ENCODE measurements at places on chromosomes 7 and 10. TPM values are rescaled to one million over a fixed set of nuclear protein-coding genes. Genes with fewer than 3 reads are reported as not detected.
A peak's percentile ranks its signal among the peaks of the same experiment; 100 is the strongest.

- H3K27me3 ChIP-seq: no peaks in the 10 kb centered on the region
- no peak overlapping the region for H3K27ac ChIP-seq
- no peak for DNase-seq
- peaks cover 62% of the 10 kb centered on the region for H3K4me1 ChIP-seq
- no peak overlapping the region for H3K4me3 ChIP-seq
- H3K36me3 ChIP-seq: peaks cover 26% of the 10 kb centered on the region
These were observed 68.8 kb downstream of the OSBPL3 start for GRCh38 chr7:24911213-24911603.

DNA sequence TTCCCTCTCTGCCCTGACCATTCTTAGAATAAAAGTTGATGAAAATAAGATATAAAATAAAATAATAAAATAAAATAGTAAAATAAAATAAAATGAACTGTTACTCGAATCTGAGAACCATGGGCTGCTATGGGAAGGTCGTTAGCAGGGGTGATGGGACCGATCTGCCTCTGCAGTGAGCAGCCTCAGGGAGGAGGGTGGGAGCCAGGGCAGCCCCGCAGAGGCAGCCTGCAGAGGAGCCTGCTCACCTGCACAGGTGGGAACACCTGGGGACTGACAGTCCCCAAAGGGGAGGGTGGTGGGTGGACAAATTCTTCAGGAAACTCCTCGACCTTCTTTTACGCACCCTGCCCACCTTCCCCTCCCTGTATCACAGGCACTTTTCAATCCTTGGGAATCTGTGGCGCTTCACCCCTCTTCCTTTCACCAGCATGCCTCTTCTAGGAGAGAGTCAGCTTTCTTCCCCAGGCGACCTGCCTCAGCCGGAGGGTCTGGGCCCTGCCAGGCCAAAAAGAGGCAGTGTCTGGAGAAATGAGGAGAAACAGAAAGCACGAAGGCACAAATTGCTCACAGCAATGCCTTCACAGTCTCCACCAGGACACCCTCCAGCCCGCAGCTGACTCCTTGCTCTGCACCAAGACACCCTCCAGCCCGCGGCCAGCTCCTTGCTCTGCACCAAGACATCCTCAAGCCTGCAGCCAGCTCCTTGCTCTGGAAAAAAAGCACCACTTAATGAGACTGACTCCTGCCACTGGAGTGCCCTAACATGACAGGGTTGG, 368.4 kb upstream of the SHH start:
- H3K36me3 ChIP-seq: no peaks in the 10 kb centered on the region
- no peak for DNase-seq
- peaks cover 4% of the 10 kb centered on the region for H3K27me3 ChIP-seq
- H3K4me3 ChIP-seq: no peak overlapping the region
- H3K27ac ChIP-seq: no peak overlapping the region

- peaks cover 4% of the 10 kb centered on the region for H3K36me3 ChIP-seq
- H3K4me3 ChIP-seq: peak overlapping the region; percentile 81
- peak; percentile 43 for DNase-seq
- peaks cover 69% of the 10 kb centered on the region for H3K4me1 ChIP-seq
- H3K27me3 ChIP-seq: no peaks in the 10 kb centered on the region
These were observed 65.3 kb upstream of the ARID5B start for GRCh38 chr10:61835946-61836887.

GRCh38 chr10:58107506-58107905, 160.2 kb downstream of the IPMK start:
- H3K27me3 ChIP-seq: peaks cover 17% of the 10 kb centered on the region
- H3K4me1 ChIP-seq: peaks cover 17% of the 10 kb centered on the region
- H3K36me3 ChIP-seq: no peaks in the 10 kb centered on the region
- H3K27ac ChIP-seq: peak overlapping the region; percentile 44

DNA sequence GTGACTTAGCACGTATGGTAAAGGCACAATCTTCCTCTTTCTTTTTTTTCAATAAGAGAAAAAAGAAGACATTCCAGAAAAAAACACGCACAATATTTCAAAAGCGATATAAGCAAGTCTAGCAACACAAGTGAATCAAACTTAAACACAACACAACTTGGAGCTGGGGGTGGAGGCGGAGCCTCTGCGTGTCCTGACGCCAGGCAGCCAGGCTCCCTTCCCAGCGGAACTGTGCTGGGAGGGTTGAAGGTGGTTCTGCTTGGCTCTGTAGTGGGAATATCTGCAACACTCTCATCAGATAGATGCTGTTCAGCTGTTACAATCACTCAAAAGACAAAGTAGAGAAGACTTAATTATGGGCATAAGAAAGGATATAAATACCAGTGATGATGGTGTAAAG, 211.4 kb downstream of the WDR37 start:
- H3K27ac ChIP-seq: no peak overlapping the region
- H3K36me3 ChIP-seq: no peaks in the 10 kb centered on the region
- H3K4me1 ChIP-seq: no peaks in the 10 kb centered on the region
- DNase-seq: no peak

DNA sequence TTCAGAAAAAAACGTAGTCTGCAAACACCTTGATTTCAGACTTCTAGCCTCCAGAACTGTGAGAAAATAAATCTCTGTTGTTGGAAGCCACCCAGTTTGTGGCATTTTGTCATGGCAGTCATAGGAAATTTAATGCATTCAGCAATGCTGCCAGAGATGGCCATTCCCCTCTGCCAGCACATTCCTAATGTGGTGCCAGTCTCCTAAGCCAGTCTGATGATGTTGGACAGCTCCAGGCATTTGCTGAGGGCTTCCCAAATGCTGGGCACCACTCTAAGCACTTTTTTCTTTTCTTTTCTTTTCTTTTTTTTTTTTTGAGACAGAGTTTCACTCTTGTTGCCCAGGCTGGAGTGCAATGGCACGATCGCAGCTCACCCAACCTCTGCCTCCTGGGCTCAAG, 666.7 kb upstream of the C7orf33 start:
- no peaks in the 10 kb centered on the region for H3K4me1 ChIP-seq
- no peaks in the 10 kb centered on the region for H3K36me3 ChIP-seq
- no peaks in the 10 kb centered on the region for H3K27me3 ChIP-seq
- no peak for DNase-seq

DNA sequence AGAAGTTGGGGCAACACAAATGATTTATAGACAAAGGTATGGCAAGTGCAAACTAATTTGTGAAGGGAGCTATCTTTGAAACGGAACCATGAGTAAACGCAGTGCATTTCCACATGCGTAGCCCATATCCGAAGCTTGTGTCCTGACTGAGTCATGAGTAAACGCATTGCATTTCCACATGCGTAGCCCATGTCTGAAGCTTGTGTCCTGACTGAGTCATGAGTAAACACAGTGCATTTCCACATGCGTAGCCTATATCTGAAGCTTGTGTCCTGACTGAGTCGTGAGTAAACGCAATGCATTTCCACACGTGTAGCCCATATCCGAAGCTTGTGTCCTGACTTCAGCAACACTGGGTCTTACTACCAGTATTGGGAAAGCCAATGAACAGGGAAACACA, 95.0 kb downstream of the CELF2 start:
- H3K4me3 ChIP-seq: no peak overlapping the region
- H3K4me1 ChIP-seq: no peaks in the 10 kb centered on the region
- H3K27ac ChIP-seq: no peak overlapping the region
- no peaks in the 10 kb centered on the region for H3K27me3 ChIP-seq
- DNase-seq: no peak

DNA sequence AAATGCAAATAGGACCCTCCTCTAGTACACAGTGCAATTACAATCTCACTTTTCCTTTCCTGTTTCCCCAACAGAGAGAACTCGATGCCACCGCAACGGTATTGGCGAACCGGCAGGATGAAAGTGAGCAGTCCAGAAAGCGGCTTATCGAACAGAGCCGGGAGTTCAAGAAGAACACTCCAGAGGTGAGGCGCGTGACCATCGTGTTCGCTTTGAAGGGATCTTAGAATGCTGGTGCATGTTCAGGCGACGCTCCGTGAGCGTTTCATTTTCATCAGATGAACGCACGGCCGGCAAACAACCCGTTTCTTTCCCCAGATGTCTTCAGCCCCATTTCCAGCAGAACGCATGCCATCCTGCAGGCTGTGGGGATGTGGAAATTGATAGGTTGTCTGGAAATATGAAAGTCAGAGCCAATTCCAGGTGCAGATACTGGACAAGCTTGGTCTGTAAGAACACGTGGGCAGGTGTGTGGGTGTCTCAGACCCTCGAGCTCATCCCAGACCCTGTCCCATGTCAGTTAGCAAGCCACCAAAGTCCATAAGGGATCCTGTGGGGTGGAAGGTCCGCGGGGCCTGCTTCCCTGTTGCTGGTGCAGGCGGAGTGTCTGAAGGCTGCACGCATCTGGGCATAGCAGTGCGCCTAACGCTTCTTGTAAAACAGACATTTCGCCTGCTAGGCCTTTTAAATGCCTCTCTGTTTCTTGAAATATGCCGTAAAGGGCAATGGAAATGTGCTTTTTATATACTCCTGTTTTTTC, 98.8 kb downstream of the CUX1 start:
- H3K4me1 ChIP-seq: peaks cover 15% of the 10 kb centered on the region
- no peak for DNase-seq
- no peak overlapping the region for H3K4me3 ChIP-seq

GRCh38 chr10:17169803-17170202, 31.7 kb downstream of the TRDMT1 start:
- H3K27ac ChIP-seq: no peak overlapping the region
- H3K36me3 ChIP-seq: peaks cover 6% of the 10 kb centered on the region
- no peak overlapping the region for H3K4me3 ChIP-seq
- DNase-seq: no peak

DNA sequence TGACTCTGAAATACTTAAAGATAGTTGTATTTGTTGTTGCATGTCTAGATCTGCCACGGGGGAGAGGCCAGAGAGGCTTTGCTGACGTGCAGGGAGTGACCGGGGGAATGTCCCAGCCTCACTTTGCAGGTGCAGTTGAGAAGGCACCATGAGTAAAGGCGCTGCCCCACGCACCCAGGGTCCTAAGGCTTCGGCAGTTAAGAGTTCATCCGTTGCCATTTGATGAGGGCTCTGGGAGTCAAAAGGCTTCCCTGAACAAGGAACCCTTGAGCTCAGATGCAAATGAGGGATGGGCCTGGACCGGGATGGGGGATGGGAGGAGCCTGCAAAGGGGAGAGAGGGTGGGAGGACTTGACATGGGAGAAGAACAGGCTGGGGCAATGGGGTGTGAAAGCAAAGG, 20.4 kb downstream of the PPP2R2D start:
- DNase-seq: no peak
- peaks cover 37% of the 10 kb centered on the region for H3K36me3 ChIP-seq
- H3K4me1 ChIP-seq: peaks cover 14% of the 10 kb centered on the region
- no peaks in the 10 kb centered on the region for H3K27me3 ChIP-seq
- no peak overlapping the region for H3K27ac ChIP-seq
- no peak overlapping the region for H3K4me3 ChIP-seq

DNA sequence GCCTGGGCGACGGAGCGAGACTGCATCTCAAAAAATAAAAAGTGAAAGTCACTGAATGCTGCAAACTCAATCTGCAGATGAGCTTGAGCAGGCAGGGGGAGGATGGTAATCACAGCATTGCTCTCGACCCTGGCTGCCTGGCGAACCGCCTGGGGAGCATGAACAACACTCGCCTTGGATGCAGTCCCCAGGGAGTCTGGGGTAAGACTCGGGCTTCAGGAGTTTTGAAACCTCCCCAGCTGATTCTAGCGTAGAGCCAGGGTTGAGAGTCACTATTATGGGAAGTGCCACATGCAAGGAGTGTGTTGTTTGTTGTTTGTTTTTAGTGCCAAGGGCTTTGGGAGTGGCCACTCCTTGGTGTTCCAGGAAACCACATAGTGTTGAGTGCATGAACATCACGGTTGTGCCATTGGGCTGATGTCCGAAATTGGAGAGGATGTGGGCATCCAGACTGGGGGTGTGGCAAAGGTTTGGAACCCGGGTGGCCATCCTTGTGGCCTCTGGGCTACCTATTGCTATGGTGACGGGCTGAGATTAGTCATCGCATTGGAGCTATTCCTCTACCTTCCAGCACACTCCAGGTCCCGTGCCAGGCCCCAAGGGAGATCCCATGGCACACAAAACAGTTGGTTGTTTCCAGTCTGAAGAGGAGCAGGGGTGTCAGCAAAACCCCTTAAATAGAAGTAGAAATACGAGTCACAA, 92.6 kb downstream of the RGS10 start:
- DNase-seq: no peak
- H3K27me3 ChIP-seq: peaks cover 3% of the 10 kb centered on the region
- peak overlapping the region; percentile 29 for H3K27ac ChIP-seq
- no peak overlapping the region for H3K4me3 ChIP-seq

DNA sequence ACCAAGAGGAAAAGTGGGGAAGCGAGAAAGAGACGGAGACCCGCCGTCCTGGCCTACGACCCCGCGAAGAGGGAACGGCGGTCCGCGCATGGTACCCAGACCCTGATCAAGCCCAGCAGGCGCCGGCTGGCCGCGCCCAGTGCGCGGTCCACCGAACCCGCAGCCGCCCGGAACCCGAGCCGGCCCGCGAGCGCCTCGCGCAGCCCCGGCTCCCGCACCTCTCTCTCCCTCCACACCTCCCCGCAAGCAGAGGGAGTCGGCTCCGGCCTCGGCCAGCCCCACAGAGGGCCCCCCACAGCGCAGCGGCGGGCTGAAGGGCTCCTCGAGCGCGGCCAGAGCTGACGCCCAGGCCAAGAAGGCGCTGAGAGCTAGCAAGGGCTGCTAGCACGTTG, 164.7 kb downstream of the AGMO start:
- peaks cover 18% of the 10 kb centered on the region for H3K4me1 ChIP-seq
- H3K36me3 ChIP-seq: peaks cover 5% of the 10 kb centered on the region
- no peak overlapping the region for H3K4me3 ChIP-seq
- H3K27ac ChIP-seq: no peak overlapping the region
- H3K27me3 ChIP-seq: peaks cover 6% of the 10 kb centered on the region

DNA sequence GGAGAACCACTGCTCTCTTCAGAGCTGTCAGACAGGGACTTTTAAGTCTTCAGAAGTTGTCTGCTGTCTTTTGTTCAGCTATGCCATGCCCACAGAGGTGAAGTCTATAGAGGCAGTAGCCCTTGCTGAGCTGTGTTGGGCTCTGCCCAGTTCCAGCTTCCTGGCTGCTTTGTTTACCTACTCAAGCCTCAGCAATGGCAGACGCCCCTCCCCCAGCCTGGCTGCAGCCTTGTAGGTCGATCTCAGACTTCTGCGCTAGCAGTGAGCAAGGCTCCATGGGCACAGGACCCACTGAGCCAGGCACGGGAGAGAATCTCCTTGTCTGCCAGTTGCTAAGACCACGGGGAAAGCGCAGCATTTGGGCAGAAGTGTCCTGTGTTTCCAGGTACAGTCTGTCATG, 12.1 kb upstream of the CPA2 start:
- H3K36me3 ChIP-seq: peaks cover 16% of the 10 kb centered on the region
- H3K4me3 ChIP-seq: no peak overlapping the region
- no peak for DNase-seq

AMPH gene
- total RNA-seq: 4.2 TPM

TMEM229A gene
- not detected for total RNA-seq

MYH16 gene
- total RNA-seq: not detected

GLI3 gene
- total RNA-seq: 12.0 TPM

DDC gene
- not detected for total RNA-seq

Measured in HFFc6 (cell line).